Gastroesophageal sphincter (tissue), 4 donors: ENCODE measurements at places on chromosomes 16 and 17. TPM values are rescaled to one million over a fixed set of nuclear protein-coding genes. Genes with fewer than 3 reads are reported as not detected.

DNA sequence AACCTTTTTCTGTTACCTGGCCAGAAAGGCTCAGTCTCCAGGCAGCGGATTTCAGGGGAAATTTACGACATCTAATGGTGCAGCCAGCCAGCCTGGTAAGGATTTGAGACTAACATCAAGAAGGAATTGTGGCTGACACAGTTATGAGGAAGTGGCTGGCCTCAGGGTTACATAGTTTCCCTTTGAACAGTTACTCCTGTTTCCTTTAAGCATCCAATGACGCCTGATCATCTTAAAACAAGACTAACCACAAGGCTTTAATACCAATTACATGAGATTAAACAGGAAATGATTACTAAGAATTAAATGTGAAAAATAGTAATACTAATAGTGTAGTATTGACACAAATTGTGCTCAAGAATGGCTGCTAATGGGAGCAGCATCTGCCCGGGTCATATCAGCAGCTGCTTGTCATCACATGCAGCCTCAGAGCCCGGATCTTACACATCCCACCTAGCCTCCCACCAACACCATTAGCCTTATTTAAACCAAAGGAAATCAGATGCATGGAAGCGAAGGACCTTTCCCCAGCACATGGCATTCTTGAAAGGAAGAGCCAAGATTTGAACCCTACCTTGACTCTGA is 431.8 kb downstream of the PMP22 start:
- no peak for ATAC-seq

DNA sequence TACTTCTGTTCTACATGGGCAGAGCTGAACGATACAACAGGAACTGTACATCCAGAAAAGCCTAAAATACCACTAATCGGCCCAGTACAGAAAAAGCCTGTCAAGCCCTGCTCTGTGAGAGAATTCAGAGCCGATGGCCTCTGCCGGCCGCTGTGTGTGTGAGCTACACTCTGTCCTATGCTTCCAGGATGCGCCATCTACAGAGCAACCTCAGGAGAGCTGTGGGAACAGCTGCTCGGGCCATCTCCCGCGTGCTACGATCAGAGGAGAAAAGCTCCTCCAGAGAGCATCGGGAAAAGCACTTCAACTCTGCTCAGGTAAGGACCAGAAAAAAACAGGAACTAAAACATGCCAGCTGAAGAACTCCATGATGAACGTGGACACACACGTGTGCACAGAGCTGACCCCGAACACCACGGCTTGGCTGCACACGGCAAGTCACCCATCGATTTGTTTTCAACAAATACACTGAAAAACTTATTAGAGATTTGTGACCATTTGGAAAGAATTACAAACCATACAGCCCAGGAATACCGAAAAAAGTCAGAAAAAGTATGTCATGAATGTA is 115.9 kb downstream of the ANKRD11 start:
- ATAC-seq: no peak

DNA sequence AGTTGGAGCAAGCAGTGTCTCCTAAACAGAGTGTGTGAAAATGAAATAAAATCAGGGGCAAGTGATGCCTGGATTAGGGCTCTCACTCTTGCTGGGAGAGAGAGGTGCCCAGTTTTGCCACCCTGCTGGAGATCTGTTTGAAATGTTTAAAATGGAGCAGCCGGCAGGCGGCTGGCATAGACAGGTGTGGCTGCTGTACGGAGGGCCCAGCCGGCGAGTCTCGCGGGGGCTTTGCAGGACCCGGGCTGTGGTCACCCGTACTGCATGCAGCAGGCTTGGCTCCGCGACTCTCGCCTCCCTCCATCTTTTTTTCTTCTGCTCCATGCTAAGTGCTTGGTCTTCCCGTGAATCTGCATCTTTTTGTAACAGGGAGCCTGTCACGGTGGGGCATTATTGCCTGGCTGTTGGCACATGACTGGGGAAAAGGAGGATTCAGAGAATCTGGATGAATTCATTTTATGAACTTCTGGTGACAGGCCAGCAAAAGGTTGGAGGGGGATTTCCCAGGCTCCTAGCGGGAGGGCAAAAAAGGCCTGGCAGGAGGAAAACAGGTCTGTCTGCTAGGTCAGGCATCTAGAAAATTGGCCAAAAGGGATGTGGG is 1.8 kb downstream of the ZNRF1 start:
- no peak for ATAC-seq

GRCh38 chr17:69239611-69240600 is 11.3 kb upstream of the ABCA10 start:
- no peak for ATAC-seq

DNA sequence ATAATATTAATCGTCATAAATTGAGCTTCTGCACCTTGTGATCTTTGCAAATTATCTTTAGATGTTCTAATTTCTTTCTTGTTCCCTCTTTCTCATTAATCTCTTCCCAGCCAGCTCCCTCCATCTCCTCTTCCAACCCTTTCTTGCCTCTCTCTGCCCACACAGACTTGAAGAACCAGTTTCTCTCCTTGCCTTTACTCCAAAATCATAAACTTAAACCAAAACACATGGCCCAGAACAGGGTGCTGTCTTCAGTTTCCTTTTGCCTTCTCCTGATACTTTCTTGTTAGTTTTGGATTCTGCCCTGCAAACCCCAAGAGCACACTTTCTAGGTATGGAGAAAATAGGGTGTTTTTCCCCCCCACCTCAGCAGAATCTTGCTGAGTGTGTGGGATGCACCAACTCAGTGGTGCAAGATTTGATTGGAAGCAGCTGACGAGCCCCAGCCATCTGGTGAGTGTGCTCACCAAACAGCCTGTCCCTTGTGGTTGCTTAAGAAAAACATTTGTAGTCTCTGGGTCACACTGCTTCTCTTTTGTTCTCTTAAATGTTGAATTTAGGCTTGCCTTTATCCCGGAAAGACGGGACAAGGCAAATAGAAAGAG is 175.8 kb upstream of the MAF start:
- peak; percentile 89 for ATAC-seq

- ATAC-seq: no peak
Observed at GRCh38 chr17:74779501-74779900, 3.4 kb upstream of the NAT9 start.

GRCh38 chr17:62955841-62956352 is 10.1 kb upstream of the TANC2 start:
- no peak for ATAC-seq

- no peak for ATAC-seq
Observed at GRCh38 chr16:68492543-68493411, 44.5 kb upstream of the SMPD3 start.

The RAB11FIP4 gene
- 1.2 TPM for total RNA-seq

The CSH2 gene
- total RNA-seq: 0.23 TPM

The COX6A2 gene
- total RNA-seq: not detected
